ENCODE measurements at places on chromosomes 12 and 14.

DNA sequence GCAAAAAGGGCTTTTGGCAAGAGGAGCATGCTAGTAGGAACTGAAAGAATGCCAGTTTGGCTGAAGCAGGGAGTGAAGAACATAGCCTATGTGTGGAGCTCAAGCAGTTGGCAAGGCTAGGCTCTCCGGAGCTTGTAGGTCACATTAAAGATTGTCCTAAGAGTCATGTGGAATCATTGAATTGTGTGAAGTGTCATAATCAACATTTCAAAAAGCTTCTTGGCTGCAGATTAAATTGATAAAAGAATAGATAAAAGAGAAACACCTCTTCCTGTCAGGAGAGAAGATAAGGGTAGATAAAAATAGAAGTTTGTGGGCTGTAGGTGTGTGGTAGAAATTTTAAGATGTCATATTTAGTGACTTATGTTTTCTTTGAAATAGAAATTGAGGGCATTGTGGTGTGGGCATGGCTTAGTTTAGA lies 36.1 kb downstream of the CPSF6 start:
- no peak for DNase-seq

DNA sequence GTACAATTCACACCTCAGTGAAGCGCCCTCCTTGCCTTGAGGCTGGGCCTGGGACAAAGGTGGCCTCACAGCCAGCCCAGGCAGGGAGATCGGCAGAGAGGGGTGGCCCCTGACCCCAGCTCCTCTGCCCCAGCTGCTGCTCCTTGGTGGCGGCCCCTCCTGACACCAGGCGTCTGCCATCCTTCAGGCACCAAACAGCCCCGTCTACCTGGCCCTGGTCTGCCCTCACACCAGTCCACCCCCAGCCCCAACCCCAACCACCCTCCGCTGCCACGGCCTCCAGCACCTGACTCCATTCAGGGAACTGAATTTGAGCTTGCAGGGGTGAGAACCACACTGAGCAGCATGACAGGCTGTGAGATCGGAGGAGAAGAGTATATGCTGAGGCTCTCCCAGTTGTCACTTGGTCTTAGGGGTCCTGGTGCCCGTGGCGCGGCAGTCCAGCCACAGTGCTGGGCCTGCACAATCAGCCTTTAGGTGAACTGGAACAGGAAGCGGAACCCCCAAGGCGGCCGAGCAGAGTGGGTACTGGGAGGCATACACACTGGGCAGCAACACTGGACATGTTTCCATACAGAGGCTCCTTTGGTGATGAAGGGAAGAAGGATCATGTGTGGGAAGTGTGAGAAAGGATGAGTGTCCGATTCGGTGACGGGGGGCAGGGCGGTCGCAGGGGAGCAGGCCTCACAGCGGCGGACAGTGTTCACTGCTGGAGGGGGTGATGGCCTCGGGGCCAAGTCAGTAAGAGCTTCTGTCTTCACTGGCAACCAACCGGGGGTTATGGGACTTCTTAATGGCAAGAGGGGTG lies 18.7 kb downstream of the ZFYVE21 start:
- DNase-seq = peak; percentile 59

GRCh38 chr12:89501793-89502192 lies 22.8 kb downstream of the GALNT4 start:
- no peak for DNase-seq

- DNase-seq = peak; percentile 82
These were observed 9.5 kb upstream of the CSAD start for GRCh38 chr12:53190108-53190729.

- DNase-seq = no peak
These were observed 357.7 kb upstream of the FLRT2 start for GRCh38 chr14:85172290-85172689.

GRCh38 chr12:129819391-129819790 lies 84.4 kb downstream of the TMEM132D start:
- no peak for DNase-seq
